Progenitor cell of endocrine pancreas (in vitro differentiated cells): ENCODE measurements at places on chromosomes 13 and 19. TPM values are rescaled to one million over a fixed set of nuclear protein-coding genes. Genes with fewer than 3 reads are reported as not detected.

The DDA1 gene
- 38.6 and 41.4 TPM in 2 replicates for total RNA-seq

GRCh38 chr13:60150538-60150937 is 13.2 kb downstream of the DIAPH3 start:
- no peak for DNase-seq

The FSTL3 gene
- 13.8 and 14.4 TPM in 2 replicates for total RNA-seq

DNA sequence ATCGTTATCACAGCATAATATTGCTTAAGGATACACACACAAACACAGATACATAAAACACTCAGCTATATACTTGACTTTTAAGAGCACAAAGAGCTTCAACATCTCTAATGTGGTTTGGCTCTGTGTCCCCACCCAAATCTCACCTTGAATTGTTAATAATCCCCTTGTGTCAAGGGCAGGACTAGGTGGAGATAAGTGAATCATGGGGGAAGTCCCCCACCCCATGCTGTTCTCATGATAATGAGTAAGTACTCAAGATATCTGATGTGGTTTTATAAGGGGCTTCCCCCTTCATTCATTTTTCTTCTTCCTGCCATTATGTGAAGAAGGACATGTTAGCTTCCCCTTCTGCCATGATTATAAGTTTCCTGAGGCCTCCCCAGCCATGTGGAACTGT is 481.4 kb downstream of the PCDH9 start:
- no peak for DNase-seq

The BEST2 gene
- not detected in 2 replicates for total RNA-seq

GRCh38 chr13:73677048-73677601 is 457.1 kb downstream of the KLF12 start:
- DNase-seq, result no peak

DNA sequence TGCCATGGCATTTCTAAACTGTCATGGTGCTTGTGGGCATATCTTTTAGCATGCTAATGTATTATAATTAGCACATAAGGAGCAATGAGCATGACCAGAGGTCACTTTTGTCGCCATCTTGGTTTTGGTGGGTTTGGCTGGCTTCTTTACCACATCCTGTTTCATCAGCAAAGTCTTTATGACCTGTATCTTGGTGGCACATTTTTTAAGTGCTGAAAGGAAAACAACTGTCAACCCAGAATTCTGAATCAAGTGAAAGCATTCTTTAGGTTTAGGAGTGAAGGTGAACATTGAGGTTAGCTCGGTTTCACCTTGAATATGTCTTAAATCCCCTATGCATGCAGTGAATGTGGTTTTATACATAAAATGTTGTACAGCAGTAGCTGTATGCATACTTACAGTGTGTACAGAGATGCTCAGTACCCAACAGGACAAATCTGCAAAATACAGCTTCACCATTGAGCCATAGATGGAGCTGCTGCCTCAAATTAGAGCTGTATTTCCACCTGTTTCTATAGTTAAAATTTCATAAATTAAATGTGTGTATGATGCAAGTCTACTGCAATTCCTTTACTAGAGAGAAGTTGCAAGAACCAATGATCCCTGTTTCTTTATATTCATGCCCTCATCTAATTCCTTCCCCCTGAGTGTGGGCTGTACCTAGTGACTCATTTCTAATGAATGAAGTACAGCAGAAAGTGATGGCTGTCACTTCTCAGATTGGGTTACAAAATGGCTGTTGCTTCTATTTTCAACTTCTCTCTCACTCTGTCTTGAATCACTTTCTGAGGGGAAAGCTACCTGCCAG is 25.2 kb upstream of the IGSF23 start:
- DNase-seq, result no peak

DNA sequence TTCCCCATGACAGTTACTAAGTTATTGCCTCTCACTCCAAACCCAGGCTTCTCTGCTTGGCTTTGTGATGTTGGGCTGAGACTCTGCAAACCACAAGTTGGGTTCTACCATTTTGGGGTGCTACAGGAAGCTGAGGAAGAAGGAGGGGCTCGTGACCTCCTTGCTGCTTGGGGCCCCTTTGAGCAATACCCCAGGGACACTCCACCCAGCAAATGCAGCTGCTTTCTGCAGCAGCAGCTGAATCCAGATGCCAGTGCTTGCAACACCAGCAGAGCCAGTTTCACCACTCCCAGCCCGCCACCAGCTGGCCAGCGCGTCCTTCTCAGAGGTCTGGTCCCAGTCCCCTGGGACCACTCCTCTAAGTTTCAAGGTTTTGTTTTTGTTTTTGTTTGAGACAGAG is 22.0 kb upstream of the UBAC2 start:
- no peak for DNase-seq

DNA sequence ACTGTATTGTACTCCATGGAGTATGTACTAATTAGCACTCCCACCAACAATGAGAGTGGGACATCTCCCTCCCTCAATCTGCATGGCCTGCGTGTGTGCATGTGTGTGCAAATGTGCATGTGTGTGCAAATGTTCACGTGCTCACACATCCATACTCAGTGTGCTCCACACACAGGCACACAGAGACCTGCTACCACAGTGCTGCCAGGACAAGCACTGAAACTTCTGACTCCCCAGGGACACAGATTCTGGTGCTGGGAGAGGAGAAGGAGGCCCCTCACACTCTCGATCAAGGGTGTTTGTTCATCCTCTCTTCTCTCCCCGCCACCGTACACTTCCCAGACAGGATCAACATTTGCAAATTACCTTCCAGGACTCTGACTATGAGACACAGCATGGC is 37.8 kb upstream of the ZNF507 start:
- no peak for DNase-seq

- no peak for DNase-seq
These were observed 61.6 kb upstream of the MED4 start for GRCh38 chr13:48156466-48156865.

GRCh38 chr19:9597027-9597426 is 12.7 kb upstream of the ZNF121 start:
- DNase-seq, result no peak

- DNase-seq, result no peak
These were observed 1120.8 kb downstream of the EFNB2 start for GRCh38 chr13:105414639-105415038.

- DNase-seq, result no peak
These were observed 2.4 kb downstream of the LILRA5 start for GRCh38 chr19:54310543-54310942.

DNA sequence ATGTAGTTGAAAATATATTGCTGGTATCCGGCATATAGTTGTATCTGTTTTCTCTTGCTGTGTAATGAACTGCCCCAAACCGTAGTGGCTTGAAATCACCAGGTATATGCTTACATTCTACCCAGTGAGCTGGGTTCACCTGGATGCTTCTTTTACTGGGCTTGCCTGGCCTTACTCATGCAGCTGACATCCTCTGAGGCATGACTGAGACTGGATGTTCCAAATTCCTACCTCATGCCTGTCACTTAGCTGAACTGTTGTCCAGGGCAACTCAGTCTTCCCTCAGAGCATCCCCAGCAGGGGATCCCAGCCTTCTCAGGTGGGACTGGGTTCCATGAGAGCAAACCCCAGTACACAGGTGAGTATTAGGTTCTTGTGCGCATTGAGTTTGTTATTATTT is 66.8 kb downstream of the IFT88 start:
- no peak for DNase-seq

DNA sequence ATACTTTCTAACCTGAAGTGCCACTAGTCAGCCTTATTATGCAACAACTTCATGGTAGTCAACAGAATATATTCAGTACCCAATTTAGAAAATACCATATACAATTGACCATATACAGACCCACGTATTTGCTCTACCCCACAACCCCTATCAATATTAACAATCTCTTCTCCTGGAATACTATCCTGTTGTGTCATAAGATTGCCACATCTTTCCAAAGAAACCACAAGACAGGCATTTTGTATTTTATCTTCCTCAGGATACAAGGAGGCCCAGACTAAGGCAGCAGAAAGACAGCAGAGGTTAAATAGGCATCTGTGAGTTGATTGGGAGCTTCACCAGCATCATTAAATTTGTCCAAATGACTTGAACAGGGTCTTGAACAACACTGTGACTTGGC is 4.5 kb downstream of the SPART start:
- DNase-seq, result no peak

The KLK4 gene
- not detected in 2 replicates for total RNA-seq

GRCh38 chr13:24218338-24218737 is 57.8 kb downstream of the SPATA13 start:
- DNase-seq, result no peak

DNA sequence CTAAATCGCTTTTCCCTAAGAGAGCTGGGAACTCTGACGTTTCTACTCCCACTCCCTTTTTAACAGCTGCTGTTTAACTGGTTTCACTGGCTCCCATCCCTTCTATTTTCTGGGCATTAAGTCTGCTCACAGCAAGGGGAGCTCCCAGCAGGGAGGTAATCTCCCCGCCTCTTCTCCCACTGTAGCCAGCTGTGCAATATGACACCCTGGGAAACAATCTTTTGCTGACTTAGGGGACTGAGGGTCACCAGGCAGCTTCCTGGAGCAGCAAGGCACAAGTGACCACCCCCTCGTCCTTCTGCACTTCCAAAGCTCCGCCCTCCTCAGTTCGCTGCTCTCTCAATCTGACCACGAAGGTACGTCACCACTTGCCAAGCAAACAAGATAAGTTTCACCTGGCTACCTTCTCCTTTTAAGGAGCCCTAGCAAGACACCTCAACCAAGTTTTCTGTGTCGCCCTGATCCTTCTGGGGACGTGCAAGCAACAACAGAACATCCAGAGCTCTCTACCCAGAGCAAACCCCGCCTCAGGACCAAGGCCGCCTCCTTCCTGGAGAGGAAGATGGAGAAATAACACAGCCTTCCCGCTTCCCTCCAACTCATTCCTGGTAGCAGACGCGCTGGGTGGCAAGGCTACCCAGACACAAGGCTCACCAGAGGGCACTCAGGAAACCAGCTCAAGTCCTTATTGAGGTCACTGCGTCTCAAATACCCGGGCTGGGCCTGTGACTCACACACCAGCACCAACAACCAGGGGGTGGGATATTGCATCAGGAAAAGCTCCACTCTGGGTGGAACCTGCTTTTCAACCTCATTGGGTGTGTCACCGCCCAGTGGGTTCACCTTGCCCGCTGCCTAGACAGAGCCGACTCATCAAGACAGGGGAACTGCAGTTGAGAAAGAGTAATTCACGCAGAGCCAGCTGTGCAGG is 92.4 kb downstream of the STK24 start:
- DNase-seq, result peak; percentile 67

DNA sequence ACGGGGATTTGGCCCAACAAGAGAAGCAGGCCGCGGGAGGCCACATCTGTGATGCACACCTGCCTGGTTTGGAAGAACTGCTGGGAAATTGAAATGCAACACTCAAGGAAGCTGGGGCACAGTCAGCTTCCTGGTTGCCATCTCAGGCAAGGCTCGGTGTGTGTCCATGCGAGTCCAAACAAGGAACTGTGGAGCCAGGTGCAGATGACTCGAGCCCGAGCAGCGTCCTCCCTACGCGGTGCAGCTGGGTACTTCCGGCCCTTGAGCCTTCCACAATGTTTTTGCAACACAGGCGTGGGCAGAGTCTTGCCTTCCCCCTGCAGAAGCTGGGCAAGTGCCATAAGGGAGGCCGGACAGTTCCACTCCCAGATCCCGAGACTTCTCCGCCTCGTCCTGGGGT is 94.6 kb downstream of the CRYL1 start:
- no peak for DNase-seq

DNA sequence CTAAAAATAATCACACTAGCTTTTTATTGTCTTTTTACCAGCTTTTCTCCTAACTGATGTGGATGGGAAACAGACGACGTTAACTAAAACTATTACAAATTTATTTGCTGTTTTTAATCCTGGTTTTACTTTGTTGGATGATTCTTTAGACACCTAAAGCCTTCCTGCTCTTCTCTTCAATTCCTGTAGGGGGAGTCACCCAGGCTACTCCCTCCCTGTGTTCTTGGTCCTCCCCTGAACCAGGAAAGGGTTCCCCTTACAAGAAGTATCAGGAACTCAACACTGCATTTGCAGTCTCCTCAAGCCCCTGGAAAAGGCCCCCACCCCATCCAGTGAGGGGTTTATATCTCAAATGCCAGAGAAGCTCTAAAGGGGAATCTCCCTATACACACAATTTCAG is 206.1 kb downstream of the SUCLA2 start:
- DNase-seq, result no peak

- DNase-seq, result no peak
These were observed 624.4 kb upstream of the KLHL1 start for GRCh38 chr13:70732611-70733010.

- DNase-seq, result no peak
These were observed 202.8 kb upstream of the ATXN8OS start for GRCh38 chr13:69904784-69905183.

GRCh38 chr13:98476106-98476505 is 100.8 kb downstream of the STK24 start:
- no peak for DNase-seq

DNA sequence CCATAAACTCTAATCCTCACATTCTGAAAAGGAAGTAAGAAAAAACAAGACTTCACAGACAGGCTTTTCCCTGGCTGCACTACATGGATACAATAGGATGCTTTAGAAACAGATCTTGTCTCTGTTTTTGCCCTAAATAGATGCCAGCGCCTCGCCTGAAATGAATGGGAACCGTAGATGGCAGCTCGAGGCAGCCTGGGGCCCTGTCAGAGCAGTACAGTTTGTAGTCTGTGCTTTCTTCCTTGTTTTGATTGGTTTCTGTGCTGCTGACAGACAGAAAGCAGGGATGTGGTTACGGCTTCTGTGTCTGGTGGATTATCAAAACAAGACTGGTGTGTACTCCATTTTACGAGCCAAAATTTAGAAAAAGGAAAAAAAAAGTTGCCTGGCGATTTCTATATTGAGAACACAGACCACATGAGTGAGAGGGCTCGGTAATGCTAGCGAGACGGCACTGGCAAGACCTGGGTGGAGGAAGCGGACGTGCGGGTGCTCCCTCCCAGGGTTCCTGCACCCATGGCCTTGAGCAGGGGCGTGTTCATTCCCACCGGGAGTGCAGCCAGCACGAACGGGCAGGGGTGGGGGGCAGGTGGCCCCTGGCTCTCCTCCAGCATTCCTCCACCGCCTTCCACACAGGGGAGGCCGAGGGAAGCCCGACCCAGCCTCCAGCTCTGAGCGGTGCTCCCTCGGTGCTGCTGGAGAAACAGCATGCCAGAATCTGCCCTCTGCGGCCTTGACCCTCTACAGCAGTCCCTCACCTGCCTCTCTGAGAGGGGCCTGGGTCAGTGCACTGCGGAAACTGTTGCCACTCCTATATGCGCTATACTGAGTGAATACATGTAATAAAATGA is 37.6 kb upstream of the C1QTNF9 start:
- DNase-seq, result no peak

DNA sequence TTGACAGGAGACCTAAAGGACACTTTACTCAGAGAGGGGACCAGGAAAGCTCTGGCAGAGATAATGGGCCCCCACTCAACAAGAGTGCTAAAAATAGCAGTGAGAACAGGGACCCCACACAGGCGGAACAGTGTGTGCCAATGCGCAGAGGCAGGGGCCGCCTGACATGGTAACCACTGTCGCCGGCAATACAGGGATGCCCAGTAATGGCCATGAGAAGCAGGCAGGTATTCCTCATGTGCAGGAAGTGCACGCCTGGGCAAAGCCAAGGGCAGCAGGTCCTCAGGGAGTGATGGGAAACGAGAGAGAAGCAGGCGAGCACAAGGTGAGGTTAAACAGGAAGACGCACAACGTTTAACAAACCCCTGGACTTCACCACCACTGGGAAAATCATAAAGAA is 757.1 kb downstream of the LIG4 start:
- DNase-seq, result no peak
